ENCODE measurements at places on chromosomes 6 and 20. TPM values are rescaled to one million over a fixed set of nuclear protein-coding genes. Genes with fewer than 3 reads are reported as not detected.

GRCh38 chr20:5354901-5355300 lies 38.1 kb upstream of the PROKR2 start:
- no peak for DNase-seq
- H3K36me3 ChIP-seq = no peaks in the 10 kb centered on the region
- H3K27me3 ChIP-seq = peaks cover 26% of the 10 kb centered on the region
- peaks cover 4% of the 10 kb centered on the region for H3K4me1 ChIP-seq
- no peak overlapping the region for H3K4me3 ChIP-seq

ALDH8A1 gene
- 1.2 TPM for total RNA-seq

- no peaks in the 10 kb centered on the region for H3K36me3 ChIP-seq
- H3K4me3 ChIP-seq = no peak overlapping the region
- no peaks in the 10 kb centered on the region for H3K27me3 ChIP-seq
- DNase-seq = no peak
Observed at GRCh38 chr6:53203483-53203882, 54.8 kb upstream of the GCM1 start.

- no peak for DNase-seq
- H3K27me3 ChIP-seq = no peaks in the 10 kb centered on the region
- no peak overlapping the region for H3K27ac ChIP-seq
- no peak overlapping the region for H3K4me3 ChIP-seq
- H3K4me1 ChIP-seq = peaks cover 6% of the 10 kb centered on the region
- no peaks in the 10 kb centered on the region for H3K36me3 ChIP-seq
Observed at GRCh38 chr6:20700375-20700774, 166.1 kb downstream of the CDKAL1 start.

- H3K27me3 ChIP-seq = no peaks in the 10 kb centered on the region
- DNase-seq = no peak
- H3K4me1 ChIP-seq = peaks cover 26% of the 10 kb centered on the region
- H3K4me3 ChIP-seq = no peak overlapping the region
- H3K27ac ChIP-seq = peak overlapping the region; percentile 16
Observed at GRCh38 chr6:16849988-16850680, 88.9 kb upstream of the ATXN1 start.

DNA sequence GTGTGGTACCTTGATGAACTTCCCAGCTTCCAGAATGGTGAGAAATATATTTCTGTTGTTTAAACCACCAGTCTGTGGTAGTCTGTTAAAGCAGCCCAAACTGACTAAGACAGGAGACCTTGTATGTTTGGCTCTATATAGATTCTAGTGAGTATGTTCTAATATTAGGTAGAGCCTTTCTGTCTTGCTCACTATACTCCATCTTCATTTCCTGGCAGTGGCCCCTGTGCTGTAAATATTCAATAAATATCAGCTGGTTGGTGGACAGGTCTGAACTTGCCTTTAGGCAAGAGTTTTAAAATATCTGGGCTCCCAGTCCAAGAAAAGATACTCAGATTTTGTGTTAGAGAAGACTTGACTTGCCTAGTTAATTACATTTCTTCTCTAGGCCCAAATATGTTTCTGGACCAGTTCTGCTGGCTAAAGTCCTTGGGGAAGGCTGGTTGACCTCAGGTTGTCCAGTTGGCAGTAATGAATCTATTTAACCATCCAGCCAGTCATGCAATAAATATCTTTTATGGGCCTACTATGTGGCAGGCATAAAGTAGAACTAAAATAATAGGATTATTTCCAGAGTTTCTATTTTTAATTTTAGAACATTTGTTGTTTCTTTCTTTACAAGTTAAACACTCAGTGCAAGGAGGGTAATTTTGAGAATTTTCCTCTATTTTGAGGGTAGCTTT lies 22.3 kb downstream of the PPP1R14C start:
- DNase-seq = no peak
- no peak overlapping the region for H3K4me3 ChIP-seq
- H3K36me3 ChIP-seq = peaks cover 8% of the 10 kb centered on the region
- H3K27me3 ChIP-seq = no peaks in the 10 kb centered on the region

DNA sequence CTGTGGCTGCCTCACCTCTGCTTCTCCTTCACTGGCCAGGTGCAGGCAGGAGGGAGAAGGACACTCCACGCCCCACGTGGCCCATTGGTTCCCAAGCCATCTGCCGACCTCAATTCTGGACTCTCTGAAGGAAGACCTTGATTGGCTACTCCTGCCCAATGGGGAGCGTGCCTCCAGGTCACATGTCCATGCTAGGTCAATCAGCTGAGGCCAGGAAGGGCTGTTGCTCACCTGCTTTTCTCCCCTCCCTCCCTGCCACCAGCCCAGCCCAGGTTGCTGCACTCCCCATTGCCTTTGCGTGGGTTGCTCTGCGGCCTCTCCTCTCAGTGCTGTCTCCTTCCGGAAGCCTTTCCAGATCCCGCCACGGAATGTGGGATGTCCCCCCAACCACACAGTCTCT lies 21.9 kb upstream of the CDH4 start:
- H3K4me3 ChIP-seq = no peak overlapping the region
- H3K36me3 ChIP-seq = no peaks in the 10 kb centered on the region
- H3K4me1 ChIP-seq = peaks cover 3% of the 10 kb centered on the region
- DNase-seq = no peak
- H3K27me3 ChIP-seq = peaks cover 16% of the 10 kb centered on the region

DNA sequence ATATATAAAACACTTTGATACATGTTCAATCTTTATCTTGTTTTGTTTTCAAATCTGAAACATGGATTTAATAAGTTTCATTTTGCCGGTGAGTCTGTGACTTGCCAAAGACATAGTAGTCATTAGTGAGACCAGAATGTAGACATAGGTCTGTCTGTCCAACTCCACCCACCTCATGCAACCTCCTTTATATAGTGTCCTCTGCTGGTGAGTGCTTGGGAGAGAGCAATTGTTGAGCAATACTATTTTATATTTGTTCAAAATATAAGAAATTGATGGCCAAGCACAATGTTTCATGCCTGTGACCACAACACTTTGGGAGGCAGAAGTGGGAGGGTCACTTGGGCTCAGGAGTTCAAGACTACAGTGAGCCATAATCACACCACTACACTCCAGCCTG lies 10.8 kb upstream of the LY86 start:
- no peaks in the 10 kb centered on the region for H3K36me3 ChIP-seq
- H3K27me3 ChIP-seq = no peaks in the 10 kb centered on the region
- H3K27ac ChIP-seq = no peak overlapping the region
- H3K4me1 ChIP-seq = no peaks in the 10 kb centered on the region
- no peak overlapping the region for H3K4me3 ChIP-seq

LTB gene
- not detected for total RNA-seq

- no peaks in the 10 kb centered on the region for H3K4me1 ChIP-seq
- no peaks in the 10 kb centered on the region for H3K27me3 ChIP-seq
- no peaks in the 10 kb centered on the region for H3K36me3 ChIP-seq
- no peak for DNase-seq
- no peak overlapping the region for H3K4me3 ChIP-seq
Observed at GRCh38 chr6:130758813-130759212, 68.4 kb upstream of the SMLR1 start.

GRCh38 chr6:48733581-48733980 lies 622.6 kb upstream of the PTCHD4 start:
- no peak overlapping the region for H3K4me3 ChIP-seq
- no peak for DNase-seq
- no peaks in the 10 kb centered on the region for H3K27me3 ChIP-seq
- no peaks in the 10 kb centered on the region for H3K36me3 ChIP-seq
- H3K27ac ChIP-seq = no peak overlapping the region

GRCh38 chr20:50405235-50405914 lies 104.8 kb upstream of the PTPN1 start:
- DNase-seq = no peak
- no peak overlapping the region for H3K27ac ChIP-seq
- H3K27me3 ChIP-seq = no peaks in the 10 kb centered on the region
- H3K4me3 ChIP-seq = no peak overlapping the region

DNA sequence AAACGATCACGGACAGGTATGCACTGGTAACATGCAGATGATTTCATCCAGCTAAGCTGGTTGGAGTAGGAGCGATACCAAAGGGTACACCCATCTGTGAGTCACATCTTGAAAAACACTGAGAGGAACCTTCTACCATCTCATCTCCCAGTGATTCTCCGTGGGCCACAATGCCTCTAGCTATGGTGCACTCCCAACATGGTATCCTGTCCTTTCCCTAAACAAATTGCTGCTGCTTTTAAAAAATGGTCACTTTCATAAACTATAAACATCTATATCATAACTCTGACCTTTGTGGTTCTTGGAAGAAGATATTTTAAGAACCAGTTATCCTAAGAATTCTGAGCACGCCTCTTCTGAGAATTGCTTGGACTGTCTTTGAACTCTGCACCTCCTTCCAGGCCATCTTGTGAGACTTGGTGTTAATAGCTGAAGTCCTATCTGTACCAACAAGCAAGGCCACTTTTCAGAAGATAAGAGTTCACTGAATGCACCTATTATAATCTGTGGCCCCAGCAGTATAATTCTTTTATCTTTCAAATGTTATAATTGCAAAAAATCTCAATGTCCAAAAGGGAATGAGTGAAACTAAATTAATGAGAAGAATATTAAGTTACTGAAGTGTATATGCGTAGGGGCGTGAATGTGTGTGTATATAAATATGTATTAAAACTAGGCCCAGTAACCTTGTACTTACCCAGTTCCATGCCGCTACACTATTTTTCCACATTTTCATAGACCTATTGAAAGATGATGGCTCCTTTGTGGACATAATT lies 70.5 kb upstream of the TPD52L1 start:
- H3K27ac ChIP-seq = peak overlapping the region; percentile 31
- H3K4me3 ChIP-seq = no peak overlapping the region
- no peaks in the 10 kb centered on the region for H3K27me3 ChIP-seq
- H3K36me3 ChIP-seq = peaks cover 6% of the 10 kb centered on the region
- no peak for DNase-seq

DNA sequence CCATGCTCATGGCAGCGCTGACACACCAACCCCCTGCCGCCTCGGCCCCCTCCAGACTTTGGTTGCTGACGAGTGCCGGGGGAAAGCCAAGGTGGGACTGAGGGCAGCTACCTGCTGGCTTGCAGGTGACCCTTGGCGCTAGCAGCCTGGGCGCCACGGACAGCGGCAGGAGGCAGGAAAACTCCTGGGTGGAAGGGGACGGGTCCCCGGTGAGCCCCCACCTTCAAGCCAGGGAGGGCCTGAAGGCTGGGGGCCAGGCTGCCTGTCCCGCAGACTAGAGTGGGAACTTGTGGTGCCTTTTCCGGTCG lies 226.7 kb downstream of the OTOR start:
- H3K36me3 ChIP-seq = no peaks in the 10 kb centered on the region
- no peaks in the 10 kb centered on the region for H3K27me3 ChIP-seq
- H3K27ac ChIP-seq = no peak overlapping the region
- H3K4me3 ChIP-seq = no peak overlapping the region
- no peaks in the 10 kb centered on the region for H3K4me1 ChIP-seq

EFCAB8 gene
- not detected for total RNA-seq

FAM83B gene
- total RNA-seq = not detected

MDFI gene
- total RNA-seq = 64.2 TPM

- peaks cover 42% of the 10 kb centered on the region for H3K4me1 ChIP-seq
- H3K27me3 ChIP-seq = no peaks in the 10 kb centered on the region
- H3K27ac ChIP-seq = no peak overlapping the region
- no peak overlapping the region for H3K4me3 ChIP-seq
Observed at GRCh38 chr6:10307476-10307875, 107.4 kb downstream of the TFAP2A start.

THEMIS gene
- not detected for total RNA-seq

DNA sequence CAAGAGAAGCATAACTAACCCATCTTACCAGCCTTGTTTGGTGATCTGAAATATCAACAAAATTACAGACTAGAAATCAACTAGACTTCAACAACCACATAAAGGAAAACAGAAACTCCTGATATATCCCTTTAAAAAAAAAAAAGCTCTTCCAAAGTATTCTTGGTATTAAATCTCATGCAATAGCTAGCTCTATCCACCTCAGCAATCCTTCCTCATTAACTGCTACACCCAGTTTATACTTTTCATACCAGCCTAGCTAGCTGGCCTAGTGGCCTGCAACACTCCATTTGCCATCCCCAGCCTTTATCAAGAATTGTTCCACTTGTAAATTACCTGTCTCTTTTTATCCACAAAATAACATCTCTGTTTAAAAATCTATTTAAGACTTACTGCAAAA lies 69.0 kb downstream of the BACH2 start:
- peak overlapping the region; percentile 61 for H3K4me3 ChIP-seq
- peak overlapping the region; percentile 99 for H3K27ac ChIP-seq
- H3K27me3 ChIP-seq = no peaks in the 10 kb centered on the region
- no peak for DNase-seq

DNA sequence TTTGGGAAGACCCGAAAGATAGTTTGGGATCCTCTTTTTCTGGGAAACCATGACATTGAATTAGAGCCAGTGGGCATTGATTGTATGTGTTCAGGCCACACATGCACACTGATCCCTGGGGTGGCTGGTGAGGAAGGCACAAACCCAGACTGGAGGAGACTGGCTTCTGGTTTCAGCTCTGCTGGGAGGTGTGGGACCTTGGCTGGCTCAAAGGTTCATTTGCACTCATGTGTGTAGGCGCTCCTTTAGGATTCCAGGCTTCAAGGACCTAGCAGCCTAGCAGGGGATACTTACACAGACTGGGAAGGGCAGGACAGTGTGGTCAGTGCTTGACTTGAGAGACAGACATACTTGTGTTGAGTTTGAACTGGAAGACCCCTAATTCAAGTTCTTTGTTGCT lies 7.2 kb downstream of the RIN2 start:
- H3K27me3 ChIP-seq = no peaks in the 10 kb centered on the region
- no peak for DNase-seq
- H3K27ac ChIP-seq = no peak overlapping the region
- H3K4me1 ChIP-seq = peaks cover 20% of the 10 kb centered on the region
- no peaks in the 10 kb centered on the region for H3K36me3 ChIP-seq

- no peak overlapping the region for H3K27ac ChIP-seq
- H3K27me3 ChIP-seq = peaks cover 25% of the 10 kb centered on the region
- DNase-seq = no peak
- H3K4me1 ChIP-seq = no peaks in the 10 kb centered on the region
- H3K36me3 ChIP-seq = no peaks in the 10 kb centered on the region
- no peak overlapping the region for H3K4me3 ChIP-seq
Observed at GRCh38 chr20:37575884-37576283, 48.2 kb upstream of the BLCAP start.

GRCh38 chr6:34318499-34319470 lies 70.0 kb upstream of the SMIM29 start:
- DNase-seq = no peak
- peaks cover 17% of the 10 kb centered on the region for H3K4me1 ChIP-seq
- H3K4me3 ChIP-seq = no peak overlapping the region
- H3K36me3 ChIP-seq = peaks cover 5% of the 10 kb centered on the region

- H3K27me3 ChIP-seq = peaks cover 2% of the 10 kb centered on the region
- DNase-seq = no peak
- no peak overlapping the region for H3K27ac ChIP-seq
- peaks cover 12% of the 10 kb centered on the region for H3K4me1 ChIP-seq
- H3K36me3 ChIP-seq = no peaks in the 10 kb centered on the region
- H3K4me3 ChIP-seq = no peak overlapping the region
Observed at GRCh38 chr20:40497899-40498691, 190.9 kb downstream of the MAFB start.
